ENCODE measurements at places on chromosomes 7 and 10. TPM values are rescaled to one million over a fixed set of nuclear protein-coding genes. Genes with fewer than 3 reads are reported as not detected.

GPR15LG gene
- polyA plus RNA-seq, result 0.97 TPM

ABI1 gene
- 57.0 TPM for polyA plus RNA-seq

MYOF gene
- polyA plus RNA-seq, result 28.0 TPM

TUBB8 gene
- 1.2 TPM for polyA plus RNA-seq

BLVRA gene
- 49.7 TPM for polyA plus RNA-seq

PNLIPRP2 gene
- not detected for polyA plus RNA-seq

All from renal pelvis (tissue), 12 donors.